HFF-Myc (cell line): ENCODE measurements at places on chromosomes 7 and 10.

DNA sequence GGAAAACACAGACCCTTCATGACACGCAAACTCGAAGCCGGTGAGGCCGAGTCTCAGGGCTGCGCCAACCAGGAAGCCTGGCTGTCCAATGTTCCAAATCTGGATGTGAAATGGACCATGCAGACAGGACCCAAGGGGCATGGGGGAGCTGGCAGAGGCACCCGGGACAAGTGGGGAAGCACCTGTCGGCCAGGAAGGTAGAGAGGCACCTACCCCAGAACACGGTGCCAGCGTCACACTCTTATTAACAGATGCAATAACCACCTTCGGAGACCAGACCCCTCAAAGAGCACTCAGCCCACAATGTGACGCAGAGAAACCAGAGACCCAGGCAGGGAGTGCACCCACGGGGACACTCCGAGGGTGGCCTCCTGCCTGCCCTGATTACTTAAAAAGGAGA lies 88.3 kb upstream of the PDGFA start:
- no peak for DNase-seq

DNA sequence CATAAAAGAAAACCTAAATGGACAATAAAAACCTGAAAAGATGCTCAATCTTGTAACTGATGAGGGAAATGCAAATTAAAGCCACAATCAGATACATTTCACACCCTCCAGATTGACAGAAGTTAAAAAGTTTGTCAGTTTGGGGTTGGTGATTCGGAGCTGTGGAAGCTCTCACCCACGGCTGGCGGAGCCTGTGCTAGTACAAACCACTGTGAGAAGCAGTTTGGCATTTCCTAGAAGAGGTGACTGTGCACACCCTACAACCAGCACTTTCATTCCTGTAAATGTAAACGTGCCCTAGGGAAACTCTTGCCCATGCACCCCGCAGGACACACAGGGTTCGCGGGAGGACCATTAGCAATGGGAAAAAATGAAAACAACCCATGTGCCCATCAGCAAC lies 114.1 kb downstream of the BMS1 start:
- DNase-seq, result no peak

GRCh38 chr10:11457336-11457735 lies 154.1 kb downstream of the USP6NL start:
- DNase-seq, result no peak

GRCh38 chr10:121653608-121654007 lies 55.4 kb upstream of the FGFR2 start:
- DNase-seq, result no peak

- DNase-seq, result no peak
These were observed 370.0 kb upstream of the AUTS2 start for GRCh38 chr7:69228212-69228811.

DNA sequence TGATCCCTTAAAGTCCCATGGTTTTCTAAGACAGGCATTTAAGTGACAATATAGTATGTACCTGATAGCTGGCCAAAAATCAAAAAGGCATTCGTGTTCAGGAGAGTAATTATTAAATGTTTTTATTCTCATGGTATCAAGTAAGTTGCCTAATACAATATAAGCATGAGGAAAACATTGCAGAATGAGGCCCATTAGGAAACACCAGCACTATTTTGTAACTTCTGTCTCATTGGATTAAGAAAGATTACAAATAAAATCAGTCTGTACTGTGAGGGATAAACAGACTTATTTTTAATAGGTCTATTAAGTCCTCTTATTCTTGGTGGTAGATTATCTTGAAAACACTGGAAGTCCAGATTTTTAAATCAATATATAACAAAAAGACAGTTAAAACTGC lies 110.1 kb downstream of the SNX13 start:
- DNase-seq, result no peak

DNA sequence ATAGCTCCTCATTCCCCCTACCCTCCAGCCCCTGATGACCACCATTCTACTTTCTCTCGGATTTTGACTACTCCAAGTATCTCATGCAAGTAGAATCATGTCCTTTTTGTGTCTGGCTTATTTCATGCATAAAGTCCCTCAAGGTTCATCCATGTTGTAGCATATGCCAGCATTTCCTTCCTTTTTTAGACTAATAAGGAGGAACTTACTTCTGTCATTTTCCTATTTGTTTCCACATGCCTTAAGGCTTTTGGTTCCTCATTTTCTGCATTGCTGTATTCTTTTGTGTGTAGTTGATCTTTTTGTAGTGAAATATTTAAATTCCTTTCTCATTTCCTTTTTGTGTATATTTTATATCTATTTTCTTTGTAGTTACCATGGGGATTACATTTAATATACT lies 376.9 kb downstream of the CALN1 start:
- no peak for DNase-seq

DNA sequence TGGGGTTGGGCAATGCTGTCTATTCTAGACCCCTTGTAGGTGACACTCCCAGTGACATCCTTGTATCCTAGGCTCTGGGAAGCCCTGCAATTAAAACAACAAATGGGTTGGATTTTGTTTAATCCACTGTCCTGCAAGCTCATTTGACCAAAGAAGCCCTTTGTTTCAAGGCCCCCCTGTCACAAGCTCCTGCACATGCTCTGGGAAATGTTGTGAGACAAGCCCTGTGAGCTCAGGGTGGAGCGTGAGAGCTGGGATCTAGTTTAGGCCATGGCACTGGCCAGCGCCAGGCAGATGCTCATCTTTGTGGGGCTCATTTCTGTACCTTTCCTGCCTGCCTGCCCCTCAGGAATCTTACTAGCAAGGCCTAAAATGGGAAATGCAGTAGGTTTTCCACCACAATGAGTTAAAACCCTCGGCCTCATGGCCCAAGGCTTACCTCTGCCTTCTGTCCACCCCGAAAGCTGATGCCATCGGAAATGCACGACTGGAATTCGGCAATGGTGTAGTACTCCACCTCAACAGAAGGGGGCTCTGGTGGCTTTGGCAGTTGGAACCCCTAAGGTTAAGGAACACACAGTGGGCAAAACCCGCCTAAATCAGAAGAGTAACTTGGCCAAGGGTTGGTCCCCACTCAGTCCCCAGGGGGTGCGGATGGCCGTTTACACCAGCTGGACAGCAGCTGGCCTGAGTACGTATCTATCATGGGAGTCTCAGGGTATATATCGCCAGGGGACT lies 112.0 kb downstream of the NEURL1 start:
- DNase-seq, result no peak

DNA sequence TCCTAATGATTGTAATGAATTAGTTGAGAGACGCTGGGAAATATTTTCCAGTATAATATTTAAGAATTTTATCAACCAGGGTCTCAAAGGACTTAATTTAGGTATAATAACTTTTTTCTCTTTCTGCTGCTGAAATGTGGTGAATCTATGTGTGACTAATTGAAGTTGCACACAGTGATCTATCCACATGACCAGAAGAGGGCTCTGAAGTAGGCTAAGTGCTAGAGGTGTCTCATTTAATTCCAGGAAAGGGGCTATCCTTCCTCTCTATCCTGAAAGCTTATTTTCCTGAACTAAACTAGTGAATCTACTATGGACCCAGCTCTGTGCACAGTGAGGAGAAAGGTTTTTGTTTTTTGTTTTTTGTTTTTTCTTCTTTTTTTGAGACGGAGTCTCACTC lies 294.4 kb upstream of the MYO3A start:
- DNase-seq, result no peak

- no peak for DNase-seq
These were observed 140.3 kb upstream of the KLF14 start for GRCh38 chr7:130874071-130874915.

GRCh38 chr7:23018750-23019149 lies 4.8 kb upstream of the HYCC1 start:
- no peak for DNase-seq

DNA sequence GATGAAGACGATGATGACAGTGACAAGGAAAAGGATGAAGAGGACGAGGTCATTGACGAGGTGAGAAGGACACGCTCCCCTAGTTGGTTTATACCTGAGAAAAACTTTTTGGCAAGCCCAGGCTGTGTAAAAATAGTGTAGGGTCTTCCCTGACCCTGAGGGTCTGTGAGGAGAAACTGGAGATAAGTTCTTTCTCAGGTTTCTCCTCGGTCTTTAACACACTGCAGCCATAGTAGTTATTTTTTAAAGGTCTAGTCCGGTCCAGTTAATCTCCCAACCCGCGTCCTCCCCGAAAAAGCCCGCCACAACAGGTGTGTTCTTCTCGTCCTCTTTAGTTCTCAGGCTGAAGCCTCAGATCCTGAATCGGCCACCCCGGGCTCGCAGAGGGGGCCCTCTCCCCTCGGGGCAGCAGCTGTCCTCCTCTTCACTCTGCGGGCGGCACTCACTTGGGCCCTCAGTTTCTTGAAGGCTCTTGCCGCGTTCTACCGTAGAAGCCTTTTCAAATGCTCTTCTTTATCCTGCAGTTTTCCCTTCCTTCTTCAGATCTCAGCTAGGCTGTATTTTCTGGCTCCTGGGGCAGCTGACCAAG lies 411 bp downstream of the BCCIP start:
- no peak for DNase-seq

GRCh38 chr7:46848311-46848710 lies 733.6 kb downstream of the TNS3 start:
- no peak for DNase-seq

DNA sequence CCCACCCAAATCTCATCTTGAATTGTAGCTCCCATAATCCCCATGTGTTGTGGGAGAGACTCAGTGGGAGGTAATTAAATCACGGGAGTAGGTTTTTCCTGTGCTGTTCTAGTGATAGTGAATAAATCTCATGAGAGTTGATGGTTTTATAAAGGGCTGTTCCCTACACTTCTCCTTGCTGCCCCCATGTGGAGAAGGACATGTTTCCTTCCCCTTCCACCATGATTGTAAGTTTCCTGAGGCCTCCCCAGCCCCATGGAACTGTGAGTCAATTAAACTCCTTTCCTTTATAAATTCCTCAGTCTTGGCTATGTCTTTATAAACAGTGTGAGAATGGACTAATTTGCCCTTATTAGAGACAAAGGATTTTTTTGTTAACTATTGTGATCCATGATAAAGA lies 48.5 kb upstream of the MKX start:
- no peak for DNase-seq
